Panc1 (cell line): ENCODE measurements at places on chromosomes 7 and 10.

- DNase-seq: no peak
These were observed 71.4 kb downstream of the NEURL1 start for GRCh38 chr10:103564776-103565520.

- DNase-seq: no peak
These were observed 64.6 kb upstream of the RNF148 start for GRCh38 chr7:122767339-122767738.

DNA sequence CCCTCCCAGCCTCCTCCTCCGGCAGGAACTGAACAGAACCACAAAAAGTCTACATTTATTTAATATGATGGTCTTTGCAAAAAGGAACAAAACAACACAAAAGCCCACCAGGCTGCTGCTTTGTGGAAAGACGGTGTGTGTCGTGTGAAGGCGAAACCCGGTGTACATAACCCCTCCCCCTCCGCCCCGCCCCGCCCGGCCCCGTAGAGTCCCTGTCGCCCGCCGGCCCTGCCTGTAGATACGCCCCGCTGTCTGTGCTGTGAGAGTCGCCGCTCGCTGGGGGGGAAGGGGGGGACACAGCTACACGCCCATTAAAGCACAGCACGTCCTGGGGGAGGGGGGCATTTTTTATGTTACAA is 83.3 kb downstream of the PAX2 start:
- DNase-seq: no peak

DNA sequence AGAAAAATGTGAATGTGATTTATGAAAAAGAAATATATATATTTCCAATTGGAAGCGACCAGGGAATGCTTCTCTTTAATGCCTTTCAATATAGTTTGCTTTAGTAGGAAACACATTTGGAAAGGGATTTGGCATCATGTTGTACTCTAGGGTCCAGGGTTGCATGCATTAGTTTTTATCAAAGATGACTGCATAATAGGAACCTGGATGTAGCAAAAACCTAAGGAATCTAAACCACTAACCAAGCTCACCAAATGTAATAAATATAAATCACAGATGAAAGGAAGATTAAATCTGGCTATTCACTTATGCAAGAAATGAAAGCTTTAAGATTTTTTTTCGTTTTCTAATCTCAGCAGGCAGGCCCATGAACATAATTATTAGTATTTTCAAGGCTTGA is 120.0 kb downstream of the ATXN7L1 start:
- DNase-seq: no peak

DNA sequence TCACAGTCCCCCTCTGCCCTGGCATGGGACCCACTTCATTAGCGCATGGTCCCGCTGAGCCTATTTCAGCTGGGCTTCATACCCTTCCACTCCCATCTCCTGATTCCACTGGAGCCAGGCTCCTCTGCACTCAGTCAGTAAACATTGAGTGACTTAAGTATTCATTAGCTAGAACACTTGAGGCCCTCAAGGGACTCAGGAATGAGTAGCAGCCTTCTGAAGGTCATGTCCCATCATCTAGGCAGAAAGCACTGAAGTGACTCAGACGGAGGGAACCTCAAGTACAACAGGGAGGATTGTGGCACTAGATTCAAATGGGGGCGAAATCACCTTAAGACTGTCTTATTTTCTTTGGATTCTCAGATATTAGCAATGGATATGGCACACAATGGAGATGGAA is 186.6 kb upstream of the INHBA start:
- DNase-seq: no peak

DNA sequence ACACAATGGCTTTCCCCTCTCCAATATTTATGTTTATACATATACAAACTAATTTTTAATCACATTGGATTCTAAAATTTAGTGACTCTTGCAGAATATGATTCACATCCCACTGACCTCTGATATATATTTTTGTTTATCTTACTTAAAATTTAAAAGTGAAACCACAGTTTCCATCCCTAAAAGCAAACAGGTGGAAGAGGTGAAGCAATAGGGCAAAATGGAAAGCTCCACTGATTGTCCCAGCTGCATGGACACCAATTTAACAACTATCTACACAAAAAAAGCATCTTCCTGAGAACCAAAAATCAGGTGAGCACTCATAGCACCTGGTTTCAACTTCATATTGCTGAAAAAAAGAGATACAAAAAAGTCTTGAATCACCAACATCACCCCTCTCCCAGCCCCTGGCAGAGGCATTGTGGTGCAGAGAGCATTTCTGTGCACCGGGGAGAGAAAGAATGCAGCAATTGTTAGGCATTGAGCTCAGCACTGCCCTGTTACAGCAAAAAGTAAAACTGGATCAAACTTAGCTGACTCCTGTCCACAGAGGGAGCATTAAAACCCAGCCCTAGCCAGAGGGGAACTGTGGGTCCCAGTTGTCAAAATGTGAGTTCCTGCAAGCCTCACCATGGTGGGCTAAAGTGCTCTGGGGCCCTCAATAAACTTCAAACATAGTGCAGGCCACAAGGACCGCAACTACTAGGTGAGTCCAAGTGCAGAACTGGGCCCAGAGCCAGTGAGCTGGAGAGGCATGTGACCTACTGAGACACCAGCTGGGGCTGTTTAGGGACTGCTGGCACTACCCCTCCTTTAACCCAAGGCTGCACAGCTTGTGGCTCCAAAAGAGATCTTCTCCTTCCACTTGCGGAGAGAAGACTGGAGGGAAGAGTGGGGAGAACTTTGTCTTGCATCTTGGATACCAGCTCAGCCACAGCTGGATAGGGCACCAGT is 92.1 kb downstream of the SIRT1 start:
- DNase-seq: no peak

DNA sequence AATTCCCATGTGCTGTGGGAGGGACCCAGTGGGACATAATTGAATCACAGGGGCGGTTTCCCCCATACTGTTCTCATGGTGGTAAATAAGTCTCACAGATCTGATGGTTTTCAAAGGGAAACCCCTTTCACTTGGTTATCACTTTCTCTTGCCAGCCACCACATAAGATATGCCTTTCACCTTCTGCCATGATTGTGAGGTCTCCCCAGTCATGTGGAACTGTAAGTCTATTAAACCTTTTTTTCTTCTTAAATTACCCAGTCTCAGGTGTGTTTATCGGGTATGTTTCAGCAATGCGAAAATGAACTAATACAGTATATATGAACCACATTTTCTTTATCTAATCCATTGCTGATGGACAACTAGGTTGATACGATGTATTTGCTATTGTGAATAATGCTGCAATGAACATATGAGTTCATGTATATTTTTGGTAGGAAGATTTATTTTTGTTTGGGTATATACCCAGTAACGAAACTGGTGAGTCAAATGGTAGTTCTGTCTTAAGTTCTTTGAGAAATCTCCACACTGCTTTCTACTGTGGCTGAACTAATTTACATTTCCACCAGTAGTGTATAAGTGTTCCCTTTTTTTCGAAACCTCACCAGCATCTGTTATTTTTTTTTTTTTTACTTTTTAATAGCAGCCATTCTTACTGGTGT is 70.0 kb upstream of the HGF start:
- DNase-seq: no peak

DNA sequence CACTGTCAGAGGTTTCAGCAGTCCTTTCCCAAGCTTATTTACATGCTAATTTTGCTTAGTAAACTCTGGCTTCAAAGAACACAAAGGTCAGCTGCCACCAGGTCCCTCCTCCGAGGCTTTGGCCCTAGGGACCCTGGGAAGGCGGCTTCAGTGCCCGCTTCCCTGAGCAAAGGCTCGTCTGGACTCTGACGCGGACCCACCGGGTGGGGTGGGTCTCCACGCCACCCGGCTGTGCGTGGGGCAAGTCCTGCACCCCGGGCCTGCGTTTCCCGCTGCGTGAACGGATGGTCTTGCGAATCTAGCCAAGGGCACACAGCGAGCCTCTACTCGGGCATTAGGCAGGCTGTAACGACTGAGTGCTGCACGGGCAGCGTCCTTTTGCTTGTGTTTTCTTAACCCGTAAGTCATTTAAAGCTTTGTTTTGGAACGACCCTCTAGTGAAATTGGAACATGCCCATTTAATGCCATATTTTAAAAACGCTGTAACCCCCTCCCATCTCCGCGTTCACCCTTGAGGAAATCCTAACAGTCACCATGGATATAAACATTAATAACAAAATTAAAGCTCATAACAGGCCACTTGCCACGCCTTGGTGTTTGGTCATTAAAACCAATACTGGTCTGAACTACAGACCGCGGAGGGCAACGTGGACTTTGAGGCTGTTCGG is 828 bp downstream of the BNIP3 start:
- no peak for DNase-seq

DNA sequence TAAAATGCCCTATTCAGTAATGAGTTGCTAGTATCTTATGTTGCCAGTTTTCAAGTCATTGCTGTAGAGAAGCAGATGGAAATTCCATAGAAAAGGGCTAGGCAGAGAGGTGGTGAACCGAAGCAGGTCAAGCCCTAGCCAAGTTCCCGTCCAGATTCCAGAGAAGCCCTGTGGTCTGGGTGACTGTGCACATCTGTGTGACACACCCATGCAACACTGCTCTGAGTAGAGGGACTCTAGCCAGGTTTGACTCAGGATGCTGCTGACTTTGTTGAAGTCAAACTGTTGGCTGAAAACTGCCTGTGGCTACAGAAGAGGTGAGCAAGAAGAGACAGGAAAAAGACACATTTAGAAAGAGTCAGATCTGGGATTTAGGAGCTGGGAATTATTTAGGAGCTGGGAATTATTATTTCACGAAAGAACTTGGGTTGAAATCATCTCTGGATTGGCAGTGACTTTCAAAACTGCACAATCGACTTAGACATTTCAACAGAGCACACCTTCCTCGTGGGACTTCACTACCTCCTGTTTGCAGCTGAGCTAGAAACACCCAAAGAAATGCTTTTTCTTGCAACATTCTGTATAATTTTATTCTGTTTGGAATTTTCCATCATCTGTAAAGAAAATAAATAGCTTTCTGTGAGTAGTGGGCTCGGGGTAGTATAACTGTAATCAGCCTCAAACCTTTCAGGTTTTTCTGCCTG is 149.1 kb upstream of the PRKCQ start:
- DNase-seq: no peak

DNA sequence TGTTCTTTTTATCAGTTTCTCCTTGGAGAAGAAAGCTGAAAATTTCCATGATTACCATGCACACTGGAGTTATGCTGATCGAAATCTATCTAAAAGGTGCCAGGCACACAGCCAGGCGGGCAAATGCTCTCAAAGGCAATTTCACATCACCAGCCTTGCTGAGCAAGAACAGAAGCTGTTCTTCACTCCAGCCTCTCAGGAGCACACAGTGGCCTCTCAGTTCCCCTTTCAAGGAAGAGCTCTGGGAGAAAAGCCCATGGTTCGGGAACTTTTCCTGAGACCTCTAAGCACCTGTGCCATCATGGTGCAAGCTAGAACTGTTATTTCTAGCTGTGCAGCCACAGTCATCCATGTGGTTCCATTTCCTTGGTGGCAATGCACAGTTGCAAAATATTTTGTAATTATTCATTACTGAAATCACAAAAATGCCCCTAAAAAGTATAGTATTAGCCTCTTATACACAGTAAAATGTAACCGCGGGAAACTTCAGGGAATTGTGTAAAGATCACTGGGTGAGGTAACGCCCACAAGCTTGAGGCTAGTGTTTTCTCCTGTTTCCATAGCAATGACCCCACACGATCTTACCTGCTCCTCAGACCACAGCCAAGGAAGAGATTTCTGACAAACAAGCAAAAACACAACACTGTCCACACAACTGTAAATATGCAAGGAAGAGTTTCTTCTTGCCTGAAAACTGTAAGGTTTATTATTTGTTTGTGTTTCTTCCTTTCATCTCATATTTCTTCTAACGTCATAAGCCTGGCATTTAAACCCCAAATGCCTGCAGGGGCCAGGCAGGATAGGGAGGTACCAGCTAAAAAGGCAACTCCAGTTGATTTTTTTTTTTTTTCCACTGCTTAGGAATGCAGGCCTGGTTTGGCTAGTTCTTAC is 121.2 kb downstream of the FAM107B start:
- DNase-seq: no peak

DNA sequence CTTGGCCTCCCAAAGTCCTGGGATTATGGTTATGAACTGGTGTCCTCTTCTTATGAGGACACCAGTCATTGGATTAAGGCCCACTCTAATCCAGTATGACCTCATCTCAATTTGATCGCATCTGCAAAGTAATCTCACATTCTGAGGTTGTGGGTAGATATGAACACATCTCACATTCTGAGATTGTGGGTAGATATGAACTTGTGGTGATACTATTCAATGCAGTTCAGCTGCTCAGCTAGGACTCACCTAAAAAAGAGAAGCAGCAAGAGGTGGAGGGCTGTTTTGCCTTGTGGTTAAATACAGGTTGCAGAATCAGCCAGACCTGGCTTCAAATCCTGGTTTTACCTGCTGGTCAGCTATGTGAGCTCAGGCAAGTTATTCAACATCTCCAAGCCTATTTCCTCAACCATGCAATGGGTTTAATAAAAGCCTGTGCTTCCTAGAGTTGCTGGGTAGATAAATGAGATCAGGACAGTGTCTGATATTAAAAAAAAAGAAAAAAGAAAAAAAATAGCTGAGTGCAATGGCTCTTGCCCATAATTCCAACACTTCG is 8.5 kb upstream of the BAG3 start:
- no peak for DNase-seq
